ENCODE measurements at places on chromosomes 5 and 9.

GRCh38 chr5:37375091-37375490 is 4.0 kb upstream of the WDR70 start:
- no peak for DNase-seq

GRCh38 chr5:97694091-97694490 is 511.0 kb upstream of the RIOK2 start:
- no peak for DNase-seq

DNA sequence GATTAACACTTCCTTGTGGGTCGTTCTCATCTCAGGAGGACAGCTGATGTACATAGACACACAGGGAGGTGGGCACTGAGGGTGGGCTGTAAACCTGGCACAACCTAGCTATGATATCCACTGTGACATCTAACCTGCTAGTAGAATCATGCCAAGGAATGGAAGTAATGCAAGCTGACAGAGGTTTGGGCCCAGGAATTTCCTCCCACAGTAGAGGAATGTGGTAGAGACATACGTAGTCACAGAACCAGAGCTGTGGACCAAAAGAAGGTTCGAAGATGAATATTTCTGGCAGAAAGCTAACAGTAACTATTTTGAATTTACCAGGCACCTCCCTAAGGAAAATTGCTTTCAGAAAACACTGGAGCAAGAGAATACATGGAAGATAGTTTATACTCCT is 15.2 kb upstream of the DNAJC25 start:
- no peak for DNase-seq

- no peak for DNase-seq
These were observed 132.0 kb upstream of the RAI14 start for GRCh38 chr5:34524123-34524522.

- DNase-seq, result no peak
These were observed 412 bp downstream of the FGF18 start for GRCh38 chr5:171419688-171420430.

DNA sequence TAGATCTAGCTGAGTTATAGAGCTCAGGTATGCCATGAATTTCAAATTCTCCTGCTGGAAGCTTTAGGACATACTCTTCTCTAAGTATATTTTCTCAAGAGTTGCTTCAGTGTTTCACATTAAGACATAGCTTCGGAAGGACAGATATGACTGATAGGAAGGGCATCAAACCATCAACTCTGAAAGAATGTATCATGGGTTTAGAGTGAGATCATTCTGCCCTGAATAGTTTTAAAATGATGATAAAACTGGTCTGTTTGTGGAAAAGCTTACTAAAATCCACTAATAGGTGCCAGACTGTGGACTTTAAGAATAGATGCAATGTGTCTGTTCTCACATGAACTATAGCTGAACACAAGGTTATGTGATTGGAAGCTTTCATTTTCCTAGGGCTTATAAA is 8.4 kb downstream of the SPEF2 start:
- DNase-seq, result no peak

DNA sequence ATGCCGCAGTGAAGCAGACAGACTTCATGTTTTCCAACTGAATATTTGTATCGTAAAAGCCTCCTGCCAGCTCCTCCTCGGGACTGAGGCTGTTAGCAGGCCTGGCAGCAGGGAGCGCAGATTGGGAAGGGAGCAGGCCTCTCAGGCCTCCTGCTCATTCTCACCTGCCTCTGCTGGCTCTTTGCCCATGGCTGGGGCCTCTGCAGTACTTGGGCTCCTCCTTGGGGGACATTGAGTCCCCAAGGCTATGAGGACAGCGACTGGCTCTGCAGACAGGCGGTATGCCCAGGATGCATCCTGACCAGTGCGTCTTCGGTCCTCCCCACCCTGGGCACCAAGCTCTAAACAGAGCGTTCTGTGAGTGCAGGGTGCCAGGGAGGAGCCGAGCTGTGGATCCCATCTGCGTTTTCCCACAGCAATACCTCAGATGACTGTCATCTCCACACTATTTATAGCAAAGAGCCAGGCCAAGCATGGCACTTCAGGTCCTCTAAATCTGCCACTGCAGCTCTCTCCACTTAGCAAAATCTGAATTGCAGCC is 38.7 kb downstream of the TSTD2 start:
- no peak for DNase-seq

DNA sequence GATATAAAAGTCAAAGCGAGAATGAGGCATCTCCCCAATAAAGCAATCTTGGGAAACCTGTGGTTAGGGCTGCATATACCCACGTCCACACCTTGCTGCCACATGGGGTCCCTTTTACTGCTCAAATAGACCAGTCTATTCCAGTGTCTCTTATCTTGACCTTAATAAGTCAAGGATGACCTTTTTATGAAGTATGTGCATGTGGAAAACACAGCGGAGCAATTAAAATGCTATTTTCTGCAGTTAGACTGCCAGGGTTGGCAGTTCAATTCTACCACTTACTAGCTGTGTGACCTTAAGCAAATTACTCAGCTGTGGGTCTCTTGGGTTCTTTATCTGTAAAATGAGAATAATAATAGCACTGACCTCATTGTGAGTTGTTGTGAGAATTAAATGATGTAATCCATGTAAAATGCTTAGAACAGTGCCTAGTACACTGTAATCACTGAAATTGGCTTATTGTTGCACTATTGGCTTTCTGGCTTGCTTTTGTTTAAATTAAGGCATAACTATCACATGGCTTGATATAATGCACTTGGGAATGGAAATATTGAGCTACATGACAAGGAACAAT is 67.8 kb upstream of the HSPB3 start:
- DNase-seq, result no peak

DNA sequence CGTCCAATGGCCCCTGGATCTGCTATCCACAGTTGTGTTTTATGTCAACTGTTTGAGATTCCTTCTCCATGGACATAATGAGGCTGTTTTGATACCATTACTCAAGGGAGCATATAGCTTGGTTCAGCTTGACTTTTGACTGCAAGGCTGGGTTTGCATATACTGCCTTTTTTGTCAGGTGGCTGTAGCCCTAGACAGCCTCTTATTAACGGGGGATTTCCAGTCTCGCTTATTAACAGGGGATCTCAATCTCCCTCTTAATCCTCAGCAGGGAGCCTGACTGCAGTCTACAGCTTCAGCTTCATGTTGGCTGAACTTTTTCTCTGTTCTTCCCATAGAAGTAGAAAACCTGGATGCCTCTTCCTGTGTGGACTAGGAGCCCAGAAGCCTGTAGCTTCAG is 73.7 kb upstream of the TNC start:
- no peak for DNase-seq

GRCh38 chr5:171127314-171127713 is 181.7 kb upstream of the TLX3 start:
- DNase-seq, result no peak

DNA sequence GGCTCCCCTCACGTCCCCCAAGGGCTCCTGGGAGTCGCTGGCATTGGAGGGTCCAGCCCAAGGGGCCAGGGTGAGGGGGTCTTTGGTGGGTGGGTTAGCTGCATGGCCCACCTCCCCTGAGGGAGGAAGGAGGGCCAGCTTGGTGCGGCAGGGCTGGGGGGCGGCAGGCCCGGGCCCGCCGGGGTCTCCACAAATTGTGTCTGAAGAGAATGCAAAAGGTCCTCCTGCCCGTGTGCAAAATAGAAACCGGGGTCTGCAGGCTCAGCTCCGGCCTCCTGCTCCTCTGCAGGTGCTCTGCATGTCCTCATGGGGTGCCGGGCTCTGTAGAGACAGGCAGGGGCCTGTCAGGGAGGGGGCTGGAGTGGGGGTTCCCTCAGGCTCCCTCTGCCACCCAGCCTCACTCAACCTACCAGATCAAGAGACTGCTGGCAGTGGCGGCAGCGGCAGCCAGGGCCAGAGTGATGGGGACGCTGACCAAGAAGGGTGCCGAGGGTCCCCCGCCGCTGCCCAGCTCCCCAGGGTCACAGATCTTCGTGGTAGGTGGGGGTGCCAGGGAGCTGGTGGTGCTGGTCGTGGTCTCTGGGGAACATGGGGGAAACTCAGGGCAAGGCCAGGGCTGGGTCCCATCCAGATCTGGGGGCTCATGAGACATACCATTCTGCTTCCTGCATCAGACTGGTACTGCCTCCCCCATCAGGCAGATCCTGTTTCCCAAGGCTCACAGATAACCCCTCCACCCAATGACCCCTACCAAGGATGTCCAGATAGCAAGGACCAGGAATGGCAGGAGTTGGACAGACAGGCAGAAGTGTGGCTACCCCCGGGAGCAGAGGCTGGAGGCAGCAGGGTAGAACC is 29.2 kb upstream of the ENHO start:
- DNase-seq, result no peak

All from activated T-helper 1 cell treated with Interleukin-2 at 50 U/mL for 16 hours (primary cell).